ENCODE measurements at places on chromosomes 5 and 9.

DNA sequence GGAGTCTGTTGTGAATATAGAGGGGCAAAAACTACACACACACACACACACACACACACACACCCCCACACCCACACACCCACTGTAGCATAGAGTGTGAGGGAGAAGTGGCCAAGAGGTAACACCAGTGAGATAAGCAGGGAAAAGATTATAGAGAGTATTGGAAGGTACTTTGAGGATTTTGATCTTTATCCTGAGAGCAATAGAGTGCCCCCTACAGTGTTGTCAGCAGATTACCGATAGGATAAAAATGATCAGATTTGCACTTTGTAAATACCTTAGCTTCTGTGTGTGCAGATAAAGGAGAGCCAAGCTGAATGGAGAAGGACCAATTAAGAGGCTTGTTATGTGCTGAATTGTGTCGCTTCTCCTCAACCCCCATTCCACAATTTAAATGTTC lies 32.3 kb downstream of the ERCC6L2 start:
- no peak for DNase-seq

GRCh38 chr5:149271716-149272563 lies at the start of gene AFAP1L1:
Gene AFAP1L1, plus strand, starts transcription at chr5:149271859. Its CDS starts 110 bp downstream, at chr5:149271969.
- no peak for DNase-seq

GRCh38 chr9:27377147-27377807 lies 80.3 kb upstream of the EQTN start:
- no peak for DNase-seq

DNA sequence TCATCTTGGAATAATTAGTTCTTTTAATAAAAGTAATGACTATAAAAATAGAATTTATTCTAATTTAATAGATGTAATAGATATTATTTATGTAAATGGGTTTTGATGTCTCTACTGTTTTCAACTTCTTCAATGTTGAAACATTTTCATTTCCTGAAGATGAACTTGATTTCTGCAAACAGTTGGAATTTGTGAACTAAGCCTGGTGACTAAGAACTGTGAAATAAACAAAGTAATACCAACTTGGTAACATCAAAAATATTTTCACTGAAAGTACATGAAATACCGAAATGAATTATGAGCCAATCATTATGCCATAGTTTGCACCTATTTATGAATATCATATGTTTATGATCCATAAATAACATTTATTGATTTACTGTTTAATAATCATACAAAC lies 143.8 kb upstream of the FGF10 start:
- no peak for DNase-seq

- no peak for DNase-seq
Observed at GRCh38 chr9:79662537-79662956, 90.8 kb downstream of the TLE4 start.

GRCh38 chr5:141605523-141606277 lies 13.1 kb downstream of the DIAPH1 start:
- DNase-seq, result peak; percentile 6

- DNase-seq, result peak; percentile 27
Observed at GRCh38 chr9:25716220-25716872, 38.1 kb upstream of the TUSC1 start.

DNA sequence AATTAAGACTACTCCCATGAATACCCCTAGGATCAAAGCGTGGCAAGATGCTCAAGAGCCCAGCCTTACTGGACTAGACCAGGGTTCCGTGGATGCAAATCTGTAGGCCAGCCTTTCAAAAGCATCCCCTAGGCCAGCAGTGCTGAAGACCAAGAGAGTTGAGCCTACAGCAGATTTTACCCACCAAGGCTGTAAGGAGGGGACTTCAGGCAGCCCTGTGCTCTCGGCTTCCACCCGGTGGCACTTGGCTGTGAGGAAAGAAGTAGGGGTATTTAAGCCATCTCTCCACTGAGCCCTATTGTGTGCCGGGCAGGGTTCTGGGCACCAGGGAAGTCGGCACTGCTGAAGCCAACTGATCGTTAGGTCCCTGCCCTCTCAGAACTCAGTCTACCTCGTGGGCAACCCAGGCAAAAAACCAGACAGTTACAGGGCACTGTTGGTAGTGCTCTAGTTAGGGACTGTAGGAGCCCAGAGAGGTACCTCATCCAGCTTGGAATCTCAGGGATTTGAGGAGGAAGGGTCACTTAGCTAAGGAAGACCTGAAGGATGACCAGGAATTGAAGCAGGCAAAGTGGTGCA lies 25.5 kb downstream of the TCF7 start:
- DNase-seq, result no peak

DNA sequence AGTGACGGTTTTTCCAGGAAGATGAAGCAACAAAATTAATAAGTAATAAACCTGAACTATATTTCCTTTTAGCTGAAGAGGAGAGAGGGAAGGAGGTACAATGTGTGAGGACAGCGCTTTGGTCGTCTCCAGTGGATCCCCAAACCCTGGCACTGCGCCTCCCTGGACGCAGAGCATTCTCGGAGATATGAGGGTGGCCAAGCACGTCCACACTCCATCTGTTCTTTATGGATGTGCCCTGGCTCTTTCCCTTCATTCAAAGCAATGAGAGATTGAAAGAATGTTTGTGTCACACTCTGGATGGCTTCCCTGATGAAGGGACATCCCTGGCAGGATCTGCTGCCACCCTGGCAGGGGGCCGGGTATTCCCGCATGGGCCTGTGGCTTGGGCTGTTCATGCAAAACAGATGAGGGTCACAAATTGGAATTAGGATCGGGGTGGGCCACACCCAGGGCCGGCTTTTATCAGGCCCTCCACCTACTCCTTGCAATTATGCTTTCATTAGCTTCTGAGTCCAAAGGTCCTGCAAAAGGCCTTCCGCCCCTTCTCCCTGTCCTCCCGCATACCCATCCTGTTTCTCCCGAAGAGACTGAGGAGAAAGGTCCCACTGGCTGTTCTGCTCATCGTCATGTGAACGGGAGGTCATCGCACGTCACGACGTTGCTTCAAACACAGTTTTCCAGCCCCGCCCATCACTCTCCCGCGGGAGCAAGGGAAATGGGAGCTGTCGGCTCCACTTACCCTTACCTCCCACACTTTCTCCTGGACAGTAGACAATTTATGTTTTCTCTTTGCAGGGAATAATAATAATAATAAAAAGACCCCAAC lies 286.1 kb upstream of the IRX4 start:
- DNase-seq, result no peak

DNA sequence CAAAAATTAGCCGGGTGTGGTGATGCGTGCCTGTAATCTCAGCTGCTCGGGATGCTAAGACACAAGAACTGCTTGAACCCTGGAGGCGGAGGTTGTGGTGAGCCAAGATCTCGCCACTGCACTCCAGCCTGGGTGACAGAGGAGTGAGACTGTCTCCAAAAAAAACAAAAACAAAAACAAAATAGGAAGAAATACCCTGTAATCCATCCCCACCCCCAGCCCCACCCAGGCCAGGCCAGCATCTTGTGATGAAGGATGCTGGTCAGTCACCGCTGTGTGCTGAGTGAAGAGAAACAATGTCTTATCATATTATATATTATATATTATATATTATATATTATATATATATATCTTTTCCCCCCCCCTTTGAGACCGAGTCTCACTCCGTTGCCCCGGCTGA lies 15.4 kb upstream of the CCIN start:
- no peak for DNase-seq
